ENCODE measurements at places on chromosomes 3 and 15.

DNA sequence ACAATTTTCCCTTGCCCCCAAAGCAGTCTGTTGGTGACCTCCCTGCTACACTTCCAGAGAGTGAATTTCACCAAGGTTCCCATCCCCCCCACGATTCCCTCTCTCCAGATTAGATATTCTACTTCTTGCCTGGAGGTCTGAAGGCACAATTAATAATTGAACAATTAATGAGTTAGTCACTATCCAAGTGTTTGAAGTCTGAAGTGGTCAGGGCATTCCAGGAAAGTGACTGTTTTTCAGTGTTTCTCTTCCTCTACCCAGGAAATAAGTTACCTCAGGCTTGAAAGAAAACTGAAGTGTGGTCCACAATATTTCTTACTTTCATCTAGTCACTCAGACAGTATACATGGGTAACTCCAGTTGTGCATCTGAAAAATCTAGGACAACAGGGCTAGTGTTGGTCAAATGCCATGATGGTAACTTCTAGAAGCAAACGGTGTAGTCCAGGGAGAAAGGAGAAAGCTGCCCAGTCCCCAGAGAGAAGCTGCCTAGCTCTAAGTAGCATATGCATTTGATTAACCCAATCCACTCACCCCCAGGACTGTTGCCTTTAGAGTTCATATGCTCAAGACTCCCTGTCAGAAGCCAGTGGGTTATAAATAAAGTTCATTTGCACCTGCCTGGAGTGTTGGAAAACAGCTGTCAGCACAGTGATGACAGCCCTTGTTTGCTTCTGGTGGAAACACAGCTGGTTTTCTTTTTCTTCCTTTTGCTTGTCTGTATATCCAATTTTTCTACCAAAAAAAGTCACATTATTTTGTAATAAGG lies 2.3 kb upstream of the TM4SF4 start:
- peak; percentile 62 for DNase-seq

GRCh38 chr3:175270198-175270837 lies 411.2 kb downstream of the NAALADL2 start:
- no peak for DNase-seq

- DNase-seq, result no peak
Measured at GRCh38 chr3:107425033-107425432, 47.8 kb downstream of the CCDC54 start.

DNA sequence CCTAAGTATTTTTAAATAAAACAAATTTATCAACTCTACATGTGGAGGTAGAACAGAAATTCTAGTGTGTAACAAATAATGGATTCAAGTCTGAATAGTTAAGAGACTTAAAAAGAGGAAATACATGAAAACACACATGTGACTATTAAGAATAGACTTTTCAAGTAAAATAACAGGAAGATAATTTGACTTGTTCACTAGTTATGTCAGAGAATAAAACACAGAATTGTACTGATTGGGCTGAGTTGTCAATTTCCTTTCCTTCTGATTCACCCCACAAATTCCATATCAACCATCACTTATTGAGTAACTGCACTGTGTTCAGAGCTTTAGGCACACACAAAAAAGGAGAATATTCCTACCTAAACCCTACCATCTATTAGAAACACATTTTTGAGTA lies 557.2 kb downstream of the TUSC7 start:
- DNase-seq, result no peak

- DNase-seq, result no peak
Measured at GRCh38 chr15:65634356-65634755, 12.6 kb downstream of the SLC24A1 start.

- DNase-seq, result no peak
Measured at GRCh38 chr3:31488475-31489017, 44.2 kb upstream of the STT3B start.

DNA sequence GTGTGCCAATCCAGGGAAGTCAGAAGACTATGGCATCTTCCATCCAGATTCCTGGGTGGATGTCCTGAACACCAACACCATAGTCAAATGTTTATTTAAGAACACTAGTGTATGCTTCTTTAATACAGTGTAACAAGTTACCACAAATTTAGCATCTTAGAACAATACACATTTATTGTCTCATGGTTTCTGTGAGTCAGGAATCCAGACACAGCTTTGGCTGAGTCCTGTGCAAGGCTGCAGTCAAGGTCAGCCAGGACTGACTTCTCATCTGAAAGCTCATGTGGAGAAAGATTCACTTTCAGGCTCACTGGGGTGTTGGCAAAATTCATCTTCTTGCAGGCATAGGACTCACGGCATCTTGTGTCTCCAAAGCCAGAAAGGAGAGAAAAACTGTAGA lies 143.4 kb downstream of the ANXA2 start:
- DNase-seq, result no peak

GRCh38 chr3:124671106-124671505 lies 59.1 kb upstream of the UMPS start:
- DNase-seq, result no peak

All from right hindlimb (tissue), 1 donor.